RWPE1 (cell line): ENCODE measurements at places on chromosomes 13 and 19.

DNA sequence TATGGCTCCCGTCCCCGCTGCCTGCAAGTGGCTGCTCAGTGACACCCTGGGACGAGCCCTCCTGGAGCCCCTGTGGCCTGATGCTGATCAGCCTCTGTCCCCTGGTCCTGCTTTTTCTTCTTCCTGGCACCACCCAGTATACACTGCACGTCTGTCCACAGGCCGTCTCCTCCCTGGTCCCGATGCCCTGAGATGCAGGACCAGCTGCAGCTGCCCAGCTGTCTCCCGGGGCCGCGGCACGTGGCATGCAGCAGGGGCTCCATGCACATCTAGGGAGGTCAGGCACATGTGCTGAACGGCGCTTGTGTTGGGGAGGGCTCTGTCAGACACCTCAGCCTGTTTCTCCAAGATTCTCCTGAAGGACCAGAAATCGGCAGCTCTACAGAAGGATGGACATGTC, 30.2 kb downstream of the ZFR2 start:
- no peak for DNase-seq

- no peak for DNase-seq
These were observed 11.7 kb upstream of the KL start for GRCh38 chr13:33004511-33004910.

GRCh38 chr19:20565321-20566018, at the start of gene ZNF737:
Gene ZNF737, minus strand, starts transcription at chr19:20565781. Its CDS starts 141 bp downstream, at chr19:20565640.
- peak; percentile 73 for DNase-seq

DNA sequence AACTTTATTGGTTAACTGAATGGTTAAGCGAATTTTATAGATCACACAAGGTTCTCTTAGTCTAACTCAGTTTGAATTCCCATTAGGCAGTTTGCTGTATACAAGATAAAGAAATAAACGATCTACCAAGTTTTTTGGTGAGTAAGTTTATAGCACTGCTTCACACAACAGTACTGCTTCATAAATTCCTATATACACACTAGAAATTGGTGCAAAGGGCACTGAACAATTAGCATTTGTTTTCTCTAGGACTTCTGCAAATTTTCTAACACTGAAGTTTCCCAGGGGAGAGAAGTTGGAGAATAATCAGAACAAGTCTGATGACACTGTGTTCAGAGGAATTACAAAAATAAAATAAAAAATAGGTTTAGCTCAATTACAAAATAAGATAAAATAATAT, 1138.8 kb upstream of the PCDH9 start:
- DNase-seq: no peak

GRCh38 chr13:38951525-38952313, 38.9 kb downstream of the STOML3 start:
- no peak for DNase-seq

GRCh38 chr13:48842316-48842715, 133.4 kb upstream of the FNDC3A start:
- DNase-seq: no peak

GRCh38 chr19:54352546-54352945, 12.2 kb downstream of the LAIR1 start:
- no peak for DNase-seq

DNA sequence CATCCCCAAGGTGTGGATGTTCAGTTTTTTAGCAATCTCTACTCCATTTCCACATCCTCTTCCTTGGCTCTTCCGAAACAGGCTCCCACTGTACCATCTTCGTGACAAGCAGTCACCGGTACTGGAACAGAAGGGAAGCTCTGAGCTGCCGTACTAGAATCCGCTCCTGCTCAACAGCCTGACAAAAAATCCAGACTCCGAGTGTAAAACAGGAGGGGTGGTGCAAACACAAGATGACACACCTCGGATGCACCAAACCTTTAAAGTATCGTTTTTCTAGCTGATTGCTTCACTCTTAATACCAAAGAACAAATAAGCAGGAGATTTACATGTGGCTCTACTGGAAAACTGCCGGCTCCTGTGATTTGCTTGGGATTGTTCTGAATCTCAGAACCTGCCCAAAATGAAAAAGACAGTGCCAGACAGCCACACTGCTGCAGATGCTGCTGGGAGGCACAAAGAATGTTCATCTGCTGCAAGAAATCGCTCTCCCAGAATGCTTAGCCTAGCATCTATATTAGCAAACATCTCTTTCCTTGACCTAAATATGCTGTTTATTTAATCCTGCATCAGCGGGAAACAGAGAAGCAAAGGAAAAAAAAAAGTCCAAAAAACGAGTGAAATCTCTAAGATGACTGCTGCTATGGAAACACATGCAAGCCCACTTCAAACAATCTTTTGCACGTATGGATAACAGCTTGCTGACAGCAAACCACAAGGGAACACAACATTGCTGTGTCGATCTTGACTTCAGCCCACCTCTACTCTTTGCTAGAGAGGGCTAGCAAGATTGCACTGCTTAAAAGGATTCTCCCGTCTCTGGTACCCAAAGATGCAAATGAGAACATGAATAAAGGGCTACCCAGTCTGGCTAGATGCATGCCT, 38.0 kb upstream of the DOCK9 start:
- no peak for DNase-seq

DNA sequence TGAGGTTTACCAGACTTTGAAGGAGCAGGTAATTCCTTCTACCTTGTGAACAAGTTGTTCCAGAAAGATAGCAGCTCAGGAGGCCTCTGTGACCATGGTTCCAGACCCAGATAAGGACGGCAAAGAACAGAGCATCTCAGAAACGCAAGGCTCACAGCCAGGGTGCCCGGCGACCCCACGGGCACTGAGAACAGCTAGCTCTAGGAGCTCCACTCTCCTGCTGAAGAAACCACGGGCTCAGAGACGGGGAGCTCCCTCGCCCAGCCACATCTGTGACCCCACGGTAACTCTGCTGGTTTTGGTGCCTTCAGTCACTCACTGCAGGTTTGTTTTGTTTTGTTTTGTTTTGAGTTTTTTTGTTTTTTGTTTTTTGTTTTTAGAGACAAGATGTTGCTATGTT, 16.0 kb upstream of the NCCRP1 start:
- DNase-seq: no peak

- no peak for DNase-seq
These were observed 6.9 kb upstream of the CEACAM5 start for GRCh38 chr19:41701401-41702075.
